ENCODE measurements at places on chromosomes 5 and 9.
A peak's percentile ranks its signal among the peaks of the same experiment; 100 is the strongest.

- DNase-seq: no peak
Observed at GRCh38 chr5:68699966-68700365, 393.8 kb upstream of the SLC30A5 start.

DNA sequence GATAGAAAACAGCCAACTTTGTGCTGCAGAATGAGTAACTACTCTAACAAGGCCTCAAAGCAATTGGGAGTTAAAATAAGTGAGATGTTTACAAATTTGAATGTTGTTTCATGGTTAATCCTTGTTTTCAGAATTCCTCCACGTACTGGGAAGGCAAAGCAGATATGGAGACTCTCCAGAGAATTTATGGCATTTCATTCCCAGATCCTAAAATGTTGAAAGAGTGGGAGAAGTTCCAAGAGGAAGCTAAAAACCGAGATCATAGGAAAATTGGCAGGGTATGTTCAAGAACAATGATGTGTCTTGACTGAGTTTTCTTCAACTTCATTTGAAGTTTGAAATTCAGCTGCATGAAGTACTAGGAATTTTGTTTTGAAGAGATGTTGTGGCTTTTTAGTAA is 16.4 kb downstream of the TARS1 start:
- no peak for DNase-seq

GRCh38 chr9:27408482-27408881 is 111.5 kb upstream of the EQTN start:
- DNase-seq: no peak

- DNase-seq: no peak
Observed at GRCh38 chr5:127111112-127111511, 37.8 kb upstream of the C5orf63 start.

DNA sequence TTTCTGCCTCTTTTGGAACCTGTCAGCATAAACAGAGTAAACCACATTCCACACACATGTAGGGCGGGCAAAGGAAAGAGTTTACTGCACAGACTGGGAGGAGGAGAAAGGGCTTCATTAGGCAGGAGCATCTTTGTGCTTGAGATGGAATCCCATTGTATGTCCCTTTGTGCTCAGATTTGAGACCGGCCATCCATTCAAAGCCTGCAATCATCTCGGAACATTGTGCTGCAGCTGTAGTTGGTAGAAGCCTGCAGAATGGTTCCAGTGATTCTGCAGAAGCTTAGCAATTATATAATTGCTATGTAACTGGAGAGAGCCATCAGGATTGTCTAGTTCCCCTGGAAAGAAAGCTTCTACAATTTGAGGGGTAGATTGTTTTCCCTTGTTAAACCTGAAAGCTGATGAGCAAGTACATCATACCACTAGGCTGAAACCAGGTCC is 16.5 kb downstream of the ZNF462 start:
- DNase-seq: no peak

DNA sequence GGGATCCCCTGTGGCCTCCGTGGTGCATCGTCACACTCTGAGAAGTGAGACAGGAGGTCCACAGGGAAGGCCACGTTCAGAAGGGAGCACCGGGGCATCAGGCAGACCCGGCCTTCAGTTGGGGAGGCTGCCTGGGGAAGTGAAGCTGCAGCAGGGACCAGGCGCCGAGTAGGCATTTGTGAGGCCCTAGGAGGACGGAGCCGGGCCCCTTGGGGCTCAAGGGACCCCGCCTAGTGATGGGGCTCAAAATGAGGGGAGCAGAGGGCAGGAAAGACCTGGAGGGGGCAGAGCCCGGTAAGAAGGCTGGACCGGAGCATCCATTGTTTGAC is 85.4 kb upstream of the FAM120A start:
- DNase-seq: no peak

DNA sequence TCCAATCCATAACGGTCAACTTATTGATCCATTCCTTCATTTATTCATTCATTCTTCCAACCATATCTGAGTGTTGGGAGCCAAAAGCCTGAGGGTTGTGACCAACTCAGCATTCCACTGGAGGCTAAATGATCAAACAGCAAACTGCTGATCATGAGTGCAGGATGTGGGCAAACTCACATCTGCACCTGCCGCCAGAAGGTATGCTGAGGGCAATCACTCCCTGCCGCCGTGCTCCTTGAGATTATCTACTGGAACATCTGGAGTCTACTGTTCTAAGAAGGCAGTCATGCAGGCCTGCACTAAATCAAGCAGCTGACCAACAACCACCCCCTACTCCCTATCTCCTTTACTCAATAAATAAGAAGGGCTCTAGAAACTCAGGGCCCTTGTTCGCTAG is 184.0 kb downstream of the TTLL11 start:
- no peak for DNase-seq

- no peak for DNase-seq
Observed at GRCh38 chr5:78411586-78411985, 51.2 kb downstream of the SCAMP1 start.

DNA sequence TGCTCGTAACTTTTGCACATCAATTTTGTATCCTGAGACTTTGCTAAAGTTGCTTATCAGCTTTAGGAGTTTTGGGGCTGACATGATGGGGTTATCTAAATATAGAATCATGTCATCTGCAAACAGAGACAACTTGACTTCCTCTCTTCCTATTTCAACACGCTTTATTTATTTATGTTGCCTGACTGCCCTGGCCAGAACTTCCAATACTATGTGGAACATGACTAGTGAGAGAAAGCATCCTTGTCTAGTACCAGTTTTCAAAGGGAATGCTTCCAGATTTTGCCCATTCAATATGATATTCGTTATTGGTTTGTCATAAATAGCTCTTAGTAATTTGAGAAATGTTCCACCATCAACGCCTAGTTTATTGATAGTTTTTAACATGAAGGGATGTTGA is 65.4 kb upstream of the CDH12 start:
- no peak for DNase-seq

GRCh38 chr5:172456076-172456722 is 1.9 kb upstream of the SH3PXD2B start:
- DNase-seq: no peak

- DNase-seq: no peak
Observed at GRCh38 chr5:157324237-157324636, 58.3 kb downstream of the CYFIP2 start.

GRCh38 chr5:139689631-139690063 is 41.5 kb downstream of the CXXC5 start:
- DNase-seq: no peak

- no peak for DNase-seq
Observed at GRCh38 chr5:142152384-142152732, 43.8 kb downstream of the NDFIP1 start.

- no peak for DNase-seq
Observed at GRCh38 chr5:124718380-124718789, 28.1 kb downstream of the ZNF608 start.

DNA sequence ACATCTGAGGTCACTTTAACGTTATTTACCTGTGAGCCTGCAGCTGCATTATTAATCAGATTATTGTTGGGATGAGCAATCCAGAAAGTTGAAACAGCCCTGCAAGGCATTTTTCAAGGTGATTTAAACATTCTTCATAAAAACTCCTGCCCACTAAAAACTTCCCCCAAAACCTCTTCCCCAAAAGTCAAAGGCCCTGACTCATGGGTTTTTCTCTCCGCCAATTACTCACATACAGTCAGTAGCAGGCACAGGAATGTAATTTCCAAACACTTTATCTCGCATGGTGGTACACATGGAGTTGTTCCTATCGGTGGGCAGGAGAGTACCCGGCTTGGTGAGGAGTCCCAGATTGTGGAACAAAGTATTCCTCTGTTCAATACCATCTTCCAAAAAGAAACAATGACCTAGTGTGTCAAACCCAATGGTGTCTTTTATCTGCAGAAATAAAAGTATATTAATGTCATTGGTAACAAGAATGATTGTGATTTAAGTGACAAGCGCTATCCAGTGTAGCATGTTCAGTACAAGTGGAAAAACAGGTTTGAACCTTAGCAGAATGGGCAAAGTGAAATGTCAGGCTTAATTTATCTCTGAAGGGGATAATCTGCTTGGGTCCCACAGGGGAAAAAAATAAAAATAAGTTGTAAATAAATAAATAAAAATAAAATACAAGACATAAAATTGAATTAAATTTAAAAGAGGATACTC is 38.3 kb downstream of the CEMIP2 start:
- no peak for DNase-seq

GRCh38 chr9:111366978-111367377 is 37.0 kb upstream of the OR2K2 start:
- DNase-seq: no peak

GRCh38 chr5:65264420-65264819 is 217.3 kb downstream of the ADAMTS6 start:
- no peak for DNase-seq

- peak; percentile 3 for DNase-seq
Observed at GRCh38 chr5:76175051-76175666, 92.0 kb downstream of the SV2C start.

- no peak for DNase-seq
Observed at GRCh38 chr5:37197340-37198050, 51.7 kb downstream of the CPLANE1 start.

DNA sequence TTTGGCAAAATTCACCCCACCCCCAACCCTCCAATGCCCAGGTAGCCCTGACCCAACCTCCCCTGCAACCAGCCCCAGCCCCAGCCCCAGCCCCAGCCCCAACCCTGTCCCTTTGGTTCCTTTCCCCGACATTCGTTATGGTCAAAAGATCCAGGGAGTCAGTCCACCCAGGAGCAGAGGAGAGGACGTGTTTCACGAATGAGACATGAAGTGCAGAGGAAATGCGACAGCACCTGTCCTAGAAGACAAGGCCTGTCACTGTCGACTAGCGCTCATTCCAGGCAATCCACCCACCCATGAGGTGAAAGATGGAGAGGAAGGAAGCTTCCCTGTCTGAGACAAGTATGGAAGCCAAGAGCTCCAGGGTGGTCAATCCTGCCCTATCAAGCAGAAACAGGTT is 485.0 kb downstream of the SPATA31A7 start:
- DNase-seq: no peak

DNA sequence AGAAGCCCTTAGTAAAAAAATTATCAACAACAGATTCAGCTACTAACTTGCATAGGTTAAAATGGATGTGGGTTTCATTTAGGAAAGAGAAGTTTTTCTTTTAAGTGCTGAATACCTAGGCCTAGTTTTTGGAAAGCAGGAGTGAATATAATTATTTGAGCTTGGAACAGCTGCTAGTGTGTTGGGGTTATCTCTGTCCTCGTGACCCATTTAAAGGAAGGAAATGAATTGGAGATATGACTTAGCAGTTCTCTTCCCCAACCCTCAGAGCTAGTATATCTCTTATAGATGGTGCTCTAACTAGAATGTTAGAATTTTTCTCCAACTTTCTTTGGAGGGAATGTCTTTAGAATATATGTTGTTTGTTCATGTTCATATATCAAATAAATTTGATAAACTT is 38.6 kb downstream of the ZNF366 start:
- DNase-seq: no peak
